ENCODE measurements at places on chromosomes 7 and 10. TPM values are rescaled to one million over a fixed set of nuclear protein-coding genes. Genes with fewer than 3 reads are reported as not detected.
A peak's percentile ranks its signal among the peaks of the same experiment; 100 is the strongest.

DNA sequence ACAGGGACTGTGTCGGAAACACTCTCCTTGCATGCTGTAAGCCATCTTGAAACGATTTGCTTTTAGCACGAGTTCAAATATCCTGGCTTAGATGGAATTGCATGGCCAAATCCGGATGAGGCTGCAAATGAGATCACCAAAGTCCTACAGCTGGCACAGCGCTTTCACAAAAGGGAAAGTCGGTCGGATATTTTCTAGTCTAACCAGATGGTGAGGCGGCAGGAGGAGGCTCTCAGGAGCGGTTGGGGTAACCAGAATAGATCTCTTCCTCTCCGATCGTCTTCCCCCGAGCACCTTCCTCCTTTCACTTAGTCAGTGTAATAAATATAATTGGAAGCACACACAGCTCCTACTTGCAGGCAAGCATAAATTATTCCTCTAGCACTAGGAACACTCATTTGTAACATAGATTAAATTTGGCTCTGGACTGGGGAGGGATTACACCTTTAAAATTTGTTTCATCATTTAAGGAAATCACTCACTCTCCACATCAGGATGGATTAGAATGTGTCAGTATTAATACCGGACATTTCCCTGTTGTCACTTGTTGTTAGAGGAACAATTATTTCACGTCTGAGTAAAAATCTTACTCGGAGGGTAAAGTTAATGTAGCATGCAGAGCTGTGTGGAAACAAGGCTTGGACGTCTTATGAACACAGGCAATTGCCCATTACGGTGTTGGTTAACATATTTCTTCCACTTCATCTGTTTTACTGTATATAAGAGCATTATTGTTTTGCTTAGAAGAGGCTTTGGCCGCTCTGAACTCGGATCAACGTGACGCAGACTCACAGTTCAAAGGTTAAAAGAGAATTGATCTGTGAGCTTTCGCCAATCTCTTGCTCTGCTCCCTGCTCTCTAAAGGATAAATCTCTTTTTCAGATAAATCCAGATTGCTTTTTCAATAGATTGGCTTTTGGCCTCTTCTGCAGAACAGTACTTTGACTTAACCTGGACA is 857.9 kb downstream of the TYW1 start:
- no peak for DNase-seq

- DNase-seq = no peak
Measured at GRCh38 chr10:92965314-92965713, 95.3 kb upstream of the CYP26C1 start.

DNA sequence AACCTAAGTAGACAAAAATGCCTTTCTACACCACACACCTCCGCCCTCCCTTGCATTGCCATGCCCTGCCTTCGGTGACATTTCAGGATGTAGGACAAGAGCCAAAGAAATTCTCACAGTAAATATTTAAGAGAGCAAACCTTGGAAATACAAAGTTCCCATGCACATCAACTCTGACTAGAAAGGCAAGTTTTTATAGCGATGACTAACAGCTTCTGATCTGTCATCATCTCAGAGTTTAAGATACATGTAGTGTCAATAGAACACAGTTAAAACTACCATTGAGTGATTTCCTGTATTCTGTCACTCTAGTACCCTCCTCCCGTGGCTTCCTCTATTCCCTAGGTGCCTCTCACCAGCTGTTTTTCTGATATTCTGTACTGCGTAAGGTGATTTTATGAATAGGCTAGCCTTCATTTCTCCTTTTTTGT is 20.7 kb downstream of the SLC16A9 start:
- DNase-seq = no peak

- DNase-seq = peak; percentile 55
Measured at GRCh38 chr10:7260412-7260900, 150.4 kb downstream of the SFMBT2 start.

DNA sequence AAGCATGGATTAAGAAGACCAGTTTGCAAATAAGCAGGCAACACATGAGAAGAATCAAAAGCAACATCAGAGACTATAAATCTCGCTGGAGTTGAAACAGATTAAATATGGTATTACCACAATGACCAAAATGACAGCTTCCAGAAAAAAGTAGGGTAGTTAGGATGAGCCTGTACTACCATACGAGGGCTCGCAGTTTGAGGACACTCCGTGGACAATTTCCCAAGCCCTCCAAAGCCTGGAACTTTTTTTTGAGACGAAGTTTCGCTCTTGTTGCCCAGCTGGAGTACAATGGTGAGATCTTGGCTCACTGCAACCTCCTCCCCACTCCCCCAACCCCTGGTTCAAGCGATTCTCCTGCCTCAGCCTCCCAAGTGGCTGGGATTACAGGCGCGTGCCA is 1.0 kb downstream of the LRRC17 start:
- DNase-seq = no peak

DNA sequence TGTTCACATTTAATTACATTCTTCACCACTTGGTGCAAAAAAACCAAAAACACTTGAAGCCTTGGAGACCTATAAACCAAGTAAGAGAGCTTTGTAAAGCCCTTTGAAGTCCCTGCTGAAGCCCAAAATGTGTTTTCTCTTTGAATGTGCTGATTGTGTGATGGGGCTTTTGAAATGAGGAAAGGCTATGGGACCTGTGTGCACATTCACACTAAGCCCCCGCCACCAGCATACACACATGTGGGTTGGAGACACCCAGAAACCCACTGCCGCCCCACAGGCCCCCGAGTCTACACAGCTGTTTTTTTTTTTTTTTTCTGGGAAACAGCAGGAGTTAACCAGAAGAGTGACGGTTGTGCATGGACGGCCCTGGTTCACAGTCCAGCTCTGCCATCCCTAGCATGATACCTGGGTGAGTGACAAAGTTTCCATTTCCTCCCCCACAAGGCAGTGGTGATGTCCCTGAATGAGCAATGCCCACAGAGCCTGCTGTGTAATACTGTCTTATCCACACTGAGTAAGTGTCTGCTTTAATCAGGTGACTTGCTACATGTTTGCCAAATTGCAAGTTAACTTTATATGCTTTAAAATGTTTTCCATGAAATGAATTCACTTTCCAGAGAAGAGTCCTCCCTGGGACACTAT is 154.6 kb upstream of the GDF10 start:
- DNase-seq = no peak

- DNase-seq = no peak
Measured at GRCh38 chr10:77801474-77802161, 124.9 kb downstream of the DLG5 start.

DNA sequence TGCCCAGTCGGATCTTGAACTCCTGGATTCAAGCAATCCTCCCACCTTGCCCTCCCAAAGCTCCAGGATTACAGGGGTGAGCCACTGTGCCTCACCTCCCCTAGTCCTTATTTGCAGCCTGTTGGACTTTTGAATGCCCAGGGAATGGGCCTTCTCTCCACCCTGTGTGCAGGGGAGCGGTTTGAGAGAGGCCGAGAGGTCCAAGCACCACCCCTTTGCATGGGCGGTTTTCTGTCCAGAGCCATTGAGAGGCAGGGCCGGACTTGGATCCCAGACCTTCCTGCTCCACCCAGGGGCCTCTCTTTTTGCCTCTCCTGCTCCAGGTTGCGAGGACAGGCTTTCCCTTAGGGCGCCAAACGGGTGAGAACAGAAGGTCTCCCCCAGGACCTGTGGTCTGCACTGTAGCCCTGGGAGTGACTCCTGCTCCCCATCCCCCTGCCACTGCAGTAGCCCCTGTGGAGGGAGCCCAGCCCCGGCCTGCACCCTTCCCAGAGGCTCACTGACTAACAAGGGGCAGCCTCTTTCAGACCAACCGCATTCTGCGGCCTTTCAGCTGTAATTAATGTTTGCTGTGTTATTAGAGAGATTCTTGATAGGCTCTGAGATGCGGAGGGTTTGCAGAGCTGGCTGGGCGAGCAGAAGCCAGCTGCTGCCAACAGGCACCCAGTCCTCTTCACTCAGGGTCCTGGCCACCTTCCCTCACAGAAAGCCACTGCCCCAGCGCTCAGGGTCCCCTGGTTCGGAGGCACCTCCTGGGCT is 57.9 kb downstream of the ELFN1 start:
- DNase-seq = no peak

DNA sequence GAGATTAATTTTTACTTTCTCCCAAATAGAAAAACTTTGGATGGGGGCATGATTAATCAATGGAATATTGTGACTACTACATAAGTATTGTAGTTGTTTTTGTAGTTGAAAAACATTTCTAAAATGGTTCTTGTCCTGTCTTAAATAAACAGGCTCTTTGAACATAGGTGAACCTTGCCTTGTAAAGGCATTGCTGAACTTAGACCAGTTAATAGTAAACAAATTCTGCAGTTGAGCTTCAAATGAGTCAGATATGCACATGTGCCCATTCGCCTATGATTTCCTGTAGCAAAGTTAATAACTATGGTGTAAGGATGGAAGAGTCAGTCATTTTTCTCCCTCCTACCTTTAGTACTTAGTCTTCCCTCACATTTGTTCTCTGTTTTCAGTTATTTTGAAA is 22.6 kb downstream of the CUTC start:
- no peak for DNase-seq

- no peak for DNase-seq
Measured at GRCh38 chr10:11746883-11747539, 4.8 kb downstream of the ECHDC3 start.

- peak; percentile 17 for DNase-seq
Measured at GRCh38 chr7:131370523-131370968, 42.9 kb downstream of the MKLN1 start.

DNA sequence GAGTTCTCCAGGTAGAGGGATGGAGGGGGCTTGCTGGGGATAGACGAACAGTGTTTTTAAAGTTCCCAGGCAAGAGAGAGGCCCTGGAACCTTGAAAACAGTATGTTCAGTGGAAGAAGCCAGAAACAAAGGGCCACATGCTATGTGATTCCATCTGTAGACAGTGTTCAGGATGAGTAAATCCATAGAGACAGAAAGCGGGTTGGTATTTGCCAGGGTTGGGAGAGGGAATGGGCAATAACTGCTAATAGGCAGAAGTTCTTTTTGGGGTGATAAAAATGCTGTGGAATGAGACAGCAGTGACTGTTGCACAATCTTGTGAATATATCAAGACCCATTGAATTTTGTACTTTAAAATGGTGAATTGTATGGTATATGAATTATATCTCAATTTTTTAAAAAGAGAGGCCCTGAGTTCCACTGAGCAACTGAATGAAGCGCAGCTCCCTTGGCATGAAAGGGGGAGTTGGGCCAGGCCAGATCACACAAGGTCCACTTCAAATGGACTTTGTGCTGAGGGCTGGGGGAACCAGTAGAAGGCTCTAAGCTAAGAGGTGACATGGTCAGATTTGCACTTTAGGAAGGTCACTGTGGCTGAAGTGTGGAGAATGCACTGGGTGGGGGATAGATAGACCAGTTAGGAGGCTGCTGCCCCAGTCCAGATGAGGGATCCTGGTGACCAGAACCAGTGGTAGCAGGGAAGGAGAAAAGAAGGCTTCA is 34.0 kb downstream of the LEP start:
- no peak for DNase-seq

GRCh38 chr10:85607043-85607695 is 759.4 kb downstream of the GRID1 start:
- DNase-seq = no peak

- DNase-seq = no peak
Measured at GRCh38 chr10:49441488-49442476, 45.9 kb upstream of the DRGX start.

DNA sequence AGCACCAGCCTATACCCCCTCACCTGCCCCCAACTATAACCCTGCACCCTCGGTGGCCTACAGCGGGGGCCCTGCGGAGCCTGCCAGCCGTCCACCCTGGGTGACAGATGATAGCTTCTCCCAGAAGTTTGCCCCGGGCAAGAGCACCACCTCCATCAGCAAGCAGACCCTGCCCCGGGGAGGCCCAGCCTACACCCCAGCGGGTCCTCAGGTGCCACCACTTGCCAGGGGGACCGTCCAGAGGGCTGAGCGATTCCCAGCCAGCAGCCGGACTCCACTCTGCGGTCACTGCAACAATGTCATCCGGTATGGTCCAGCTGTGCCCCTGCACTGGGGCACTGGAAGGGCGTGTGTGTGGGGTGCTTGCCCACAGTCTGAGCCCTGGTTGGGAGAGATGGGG is 40.0 kb upstream of the BMPR1A start:
- DNase-seq = no peak

- DNase-seq = no peak
Measured at GRCh38 chr7:129225931-129226572, 1.2 kb downstream of the AHCYL2 start.

DNA sequence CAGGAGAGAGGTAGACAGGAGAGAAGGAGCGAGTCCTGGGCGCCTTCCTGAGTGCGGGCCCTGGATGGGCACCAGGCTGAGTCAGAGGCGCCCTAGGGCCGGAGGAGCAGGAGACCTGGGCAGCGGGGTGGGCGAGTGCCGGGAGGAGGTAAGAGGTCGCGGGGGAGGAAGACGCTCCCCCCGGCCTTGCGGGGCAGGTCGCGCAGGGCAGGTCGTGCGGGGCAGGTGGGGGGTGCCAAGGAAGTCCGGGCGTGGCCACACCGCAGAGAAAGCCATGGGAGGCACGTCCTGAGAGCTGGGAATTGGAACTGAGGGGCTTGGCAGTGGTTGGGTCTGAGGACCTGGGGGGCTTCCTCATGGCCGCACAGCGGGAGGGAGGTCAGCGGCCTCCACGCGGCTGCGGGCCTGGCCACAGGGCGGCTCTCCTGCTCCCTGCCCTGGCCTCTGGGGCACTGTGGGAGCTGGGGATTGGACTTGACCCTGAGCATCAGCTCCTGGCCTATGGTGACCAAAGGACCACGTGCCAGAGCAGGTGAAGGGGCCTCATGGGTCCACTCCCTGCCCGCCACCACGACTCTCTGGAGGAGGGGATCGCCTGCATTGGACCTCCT is 935 bp downstream of the MMP21 start:
- no peak for DNase-seq

GRCh38 chr7:122885583-122886356 is 490 bp downstream of the CADPS2 start:
- no peak for DNase-seq

- no peak for DNase-seq
Measured at GRCh38 chr10:2777666-2778355, 289.5 kb upstream of the PFKP start.

The SKAP2 gene
- 164 TPM for polyA plus RNA-seq

The PSD gene
- 1.3 TPM for polyA plus RNA-seq

The TCAF2 gene
- 6.7 TPM for polyA plus RNA-seq

The BAIAP2L1 gene
- 1.6 TPM for polyA plus RNA-seq

The NSUN5 gene
- 69.0 TPM for polyA plus RNA-seq

The GUSB gene
- polyA plus RNA-seq = 60.5 TPM

The CNPY4 gene
- polyA plus RNA-seq = 5.8 TPM

The AGR3 gene
- not detected for polyA plus RNA-seq

The ANKRD2 gene
- not detected for polyA plus RNA-seq

The HMX3 gene
- not detected for polyA plus RNA-seq

The PILRA gene
- not detected for polyA plus RNA-seq

The RBP3 gene
- not detected for polyA plus RNA-seq

The GIMAP4 gene
- polyA plus RNA-seq = 2.2 TPM

The PAPOLB gene
- not detected for polyA plus RNA-seq
